ENCODE measurements at places on chromosomes 4 and X. TPM values are rescaled to one million over a fixed set of nuclear protein-coding genes. Genes with fewer than 3 reads are reported as not detected.

CHRNA9 gene
- not detected for total RNA-seq

MND1 gene
- total RNA-seq: 15.0 TPM

HTRA3 gene
- total RNA-seq: 3.3 TPM

CXCL9 gene
- not detected for total RNA-seq

VGLL1 gene
- total RNA-seq: not detected

RHOXF1 gene
- total RNA-seq: not detected

CXCL3 gene
- 2.4 TPM for total RNA-seq

MAGEA9 gene
- not detected for total RNA-seq

SHROOM4 gene
- 0.59 TPM for total RNA-seq

IL9R gene
- not detected for total RNA-seq

P2RY8 gene
- not detected for total RNA-seq

All from bronchus fibroblast of lung (primary cell).